Stimulated activated CD8-positive, alpha-beta memory T cell treated with anti-CD3 and anti-CD28 coated beads, Interleukin-2, amount 100 ng/mL, for 1 hour (primary cell): ENCODE measurements at places on chromosomes 3 and 15.

GRCh38 chr3:155079746-155080487 is at the start of gene MME:
TSS of gene MME (plus strand) at chr3:155080319. CDS start at chr3:155084168, 3,849 bp downstream.
- no peak for DNase-seq

DNA sequence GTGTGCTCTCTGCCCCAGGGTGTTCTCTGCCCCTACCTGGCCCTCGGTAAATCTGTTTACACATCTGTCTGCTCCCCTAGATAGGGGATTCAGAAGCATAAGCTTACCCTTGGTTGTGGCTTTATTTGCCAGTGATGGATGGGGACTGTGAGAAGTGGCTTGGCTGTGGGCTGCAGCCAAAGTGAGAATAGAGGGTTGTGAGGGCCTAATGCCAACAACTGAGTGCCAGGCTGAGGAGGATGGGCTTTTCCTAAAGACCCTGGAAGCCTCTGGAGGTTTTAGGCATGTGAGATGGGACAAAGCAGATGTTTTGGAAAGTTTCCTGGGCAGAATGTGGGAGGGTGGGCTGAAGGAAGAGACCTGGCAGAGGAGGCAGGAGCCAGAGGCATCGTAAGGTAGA is 15.4 kb upstream of the APEH start:
- no peak for DNase-seq

- DNase-seq: no peak
Measured at GRCh38 chr3:139630542-139630941, 47.2 kb downstream of the NMNAT3 start.

- no peak for DNase-seq
Measured at GRCh38 chr15:67548236-67548852, 5.8 kb downstream of the MAP2K5 start.

GRCh38 chr3:51024765-51025632 is 350.3 kb downstream of the DOCK3 start:
- peak; percentile 43 for DNase-seq

GRCh38 chr15:86018679-86019078 is 61.0 kb upstream of the AGBL1 start:
- no peak for DNase-seq

DNA sequence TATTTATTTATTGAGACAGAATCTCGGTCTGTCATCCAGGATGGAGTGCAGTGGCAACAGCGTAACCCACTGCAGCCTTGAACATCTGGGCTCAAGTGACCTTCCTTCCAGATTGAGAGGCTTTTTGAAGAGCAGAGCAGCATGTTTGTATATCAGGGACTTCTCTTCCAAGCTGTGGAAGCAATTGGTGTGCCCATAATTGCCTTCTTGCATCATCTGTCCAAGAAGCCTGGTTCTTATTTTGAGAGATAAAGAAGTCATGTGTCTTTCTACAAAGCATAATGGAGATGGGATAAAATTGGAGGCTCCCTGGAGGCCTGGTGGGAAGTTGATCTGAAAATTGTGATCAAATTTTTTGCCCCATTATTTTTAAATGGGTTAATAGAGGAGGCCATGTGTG is 183.8 kb upstream of the MCTP2 start:
- no peak for DNase-seq

- no peak for DNase-seq
Measured at GRCh38 chr3:171606151-171606751, 146.0 kb upstream of the TNIK start.

DNA sequence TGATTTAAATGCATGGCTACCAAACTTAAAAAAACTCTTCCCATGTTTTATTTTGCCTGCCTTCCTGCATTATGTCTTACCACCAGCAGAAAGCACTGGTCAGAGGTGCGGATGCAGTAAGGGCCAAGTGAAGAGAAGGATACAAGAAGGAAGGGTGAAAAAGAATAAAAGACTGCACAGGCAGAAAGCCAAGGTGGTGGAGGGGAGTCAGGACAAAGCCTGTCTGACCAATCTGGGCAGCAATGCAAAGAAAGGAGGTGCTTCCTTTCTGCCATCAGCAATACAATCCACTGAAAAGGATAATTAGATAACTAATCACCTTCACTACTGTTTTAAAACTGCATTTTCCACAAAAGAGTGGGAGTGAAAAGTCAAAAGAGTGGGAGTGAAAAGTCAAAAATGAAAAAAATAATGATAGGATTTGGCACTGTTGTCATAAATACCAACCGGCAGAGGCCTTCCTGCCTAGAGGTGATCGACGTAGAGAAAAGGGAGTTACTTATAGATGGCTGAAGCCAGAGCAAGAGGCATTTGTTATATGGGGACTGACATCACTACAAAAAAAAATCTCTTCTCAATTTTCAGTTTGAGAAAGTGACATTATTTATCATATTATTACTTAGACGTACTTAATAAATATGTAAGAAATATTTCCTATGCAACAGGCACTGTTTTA is 385.3 kb downstream of the TBC1D5 start:
- DNase-seq: no peak

DNA sequence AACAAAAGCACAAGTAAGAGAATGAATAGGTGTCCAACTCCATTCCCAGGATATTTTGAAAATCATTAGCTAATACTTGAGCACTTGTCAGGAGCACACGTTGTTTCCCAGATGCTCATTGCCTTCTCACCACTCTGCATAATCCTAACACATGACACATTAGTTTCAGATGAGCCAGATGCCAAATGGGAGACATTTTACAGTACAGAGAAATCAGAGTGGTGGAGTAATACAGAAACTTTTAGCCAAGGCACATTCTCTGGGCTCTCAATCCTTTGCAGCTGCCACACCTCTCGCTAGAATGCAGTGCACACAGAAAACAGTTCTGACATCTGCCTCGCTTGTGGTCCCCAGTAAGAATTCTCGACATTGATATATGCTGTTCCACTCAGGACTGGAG is 76.6 kb downstream of the P3H2 start:
- no peak for DNase-seq

GRCh38 chr3:46549989-46550388 is 16.1 kb downstream of the LRRC2 start:
- no peak for DNase-seq
